Activated T-cell treated with anti-CD3 and anti-CD28 coated beads, Interleukin-2, amount 50 U/mL, for 24 hours (primary cell): ENCODE measurements at places on chromosomes 3 and 15.
A peak's percentile ranks its signal among the peaks of the same experiment; 100 is the strongest.

GRCh38 chr15:62390791-62391640, 225.9 kb upstream of the C2CD4B start:
- H3K27me3 ChIP-seq = peaks cover 35% of the 10 kb centered on the region
- DNase-seq = peak; percentile 63
- peaks cover 19% of the 10 kb centered on the region for H3K4me1 ChIP-seq
- peak overlapping the region; percentile 87 for H3K4me3 ChIP-seq
- H3K36me3 ChIP-seq = peaks cover 12% of the 10 kb centered on the region

- H3K4me1 ChIP-seq = peaks cover 3% of the 10 kb centered on the region
- peaks cover 11% of the 10 kb centered on the region for H3K27me3 ChIP-seq
- H3K4me3 ChIP-seq = no peak overlapping the region
- H3K36me3 ChIP-seq = no peaks in the 10 kb centered on the region
Measured at GRCh38 chr3:37770336-37770735, 91.3 kb upstream of the CTDSPL start.

- DNase-seq = no peak
- peaks cover 17% of the 10 kb centered on the region for H3K27me3 ChIP-seq
- H3K27ac ChIP-seq = no peak overlapping the region
- H3K4me3 ChIP-seq = no peak overlapping the region
Measured at GRCh38 chr3:149547413-149547812, 72.9 kb downstream of the TM4SF4 start.

GRCh38 chr3:46690798-46691197, 2.7 kb downstream of the ALS2CL start:
- no peak for DNase-seq
- peaks cover 41% of the 10 kb centered on the region for H3K4me1 ChIP-seq

DNA sequence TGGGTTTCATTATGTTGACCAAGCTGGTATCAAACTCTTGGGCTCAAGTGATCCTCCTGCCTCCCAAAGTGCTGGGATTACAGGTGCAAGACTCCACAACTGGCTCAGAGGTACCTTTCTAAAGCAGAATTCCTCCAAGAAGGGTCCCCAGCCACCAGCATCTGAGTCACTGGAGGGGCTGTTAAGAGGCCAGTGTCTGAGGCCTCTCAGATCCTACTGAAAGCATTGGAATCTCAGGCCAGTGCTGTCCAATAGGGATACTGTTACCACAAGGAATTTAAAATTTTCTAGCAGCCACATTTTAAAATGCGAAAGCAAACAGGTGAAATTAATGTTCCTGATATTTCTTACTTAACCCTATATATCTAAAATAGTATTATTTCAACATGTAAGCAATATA, 1.3 kb downstream of the CAV3 start:
- H3K27ac ChIP-seq = no peak overlapping the region
- H3K27me3 ChIP-seq = peaks cover 11% of the 10 kb centered on the region
- H3K4me1 ChIP-seq = no peaks in the 10 kb centered on the region
- H3K36me3 ChIP-seq = no peaks in the 10 kb centered on the region
- DNase-seq = no peak

- no peak overlapping the region for H3K4me3 ChIP-seq
- DNase-seq = no peak
- H3K4me1 ChIP-seq = no peaks in the 10 kb centered on the region
- no peak overlapping the region for H3K27ac ChIP-seq
Measured at GRCh38 chr3:54071601-54072000, 50.8 kb upstream of the CACNA2D3 start.
